NCI-H774 (cell line): ENCODE measurements at places on chromosomes 16 and 17.

DNA sequence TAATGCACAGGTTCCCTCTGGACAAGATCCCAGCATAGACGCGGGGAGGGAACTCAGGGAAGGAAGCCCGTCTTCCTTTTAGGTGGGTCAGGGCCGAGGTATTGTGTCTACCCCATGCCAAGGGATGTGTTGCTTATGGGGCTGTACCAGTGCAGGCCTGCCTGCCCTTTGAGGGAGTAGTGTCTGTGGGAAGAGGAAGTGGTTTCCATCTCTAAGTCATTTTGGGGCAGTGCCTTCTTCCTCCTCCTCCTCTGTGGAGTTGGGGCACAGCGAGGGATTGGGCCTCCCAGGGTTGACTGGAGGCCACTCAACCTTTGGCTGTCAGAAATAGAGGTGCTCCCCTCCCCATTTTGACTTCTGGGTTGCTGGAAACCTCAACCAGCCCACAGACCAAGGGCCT, 26.5 kb downstream of the GJD3 start:
- DNase-seq: no peak

DNA sequence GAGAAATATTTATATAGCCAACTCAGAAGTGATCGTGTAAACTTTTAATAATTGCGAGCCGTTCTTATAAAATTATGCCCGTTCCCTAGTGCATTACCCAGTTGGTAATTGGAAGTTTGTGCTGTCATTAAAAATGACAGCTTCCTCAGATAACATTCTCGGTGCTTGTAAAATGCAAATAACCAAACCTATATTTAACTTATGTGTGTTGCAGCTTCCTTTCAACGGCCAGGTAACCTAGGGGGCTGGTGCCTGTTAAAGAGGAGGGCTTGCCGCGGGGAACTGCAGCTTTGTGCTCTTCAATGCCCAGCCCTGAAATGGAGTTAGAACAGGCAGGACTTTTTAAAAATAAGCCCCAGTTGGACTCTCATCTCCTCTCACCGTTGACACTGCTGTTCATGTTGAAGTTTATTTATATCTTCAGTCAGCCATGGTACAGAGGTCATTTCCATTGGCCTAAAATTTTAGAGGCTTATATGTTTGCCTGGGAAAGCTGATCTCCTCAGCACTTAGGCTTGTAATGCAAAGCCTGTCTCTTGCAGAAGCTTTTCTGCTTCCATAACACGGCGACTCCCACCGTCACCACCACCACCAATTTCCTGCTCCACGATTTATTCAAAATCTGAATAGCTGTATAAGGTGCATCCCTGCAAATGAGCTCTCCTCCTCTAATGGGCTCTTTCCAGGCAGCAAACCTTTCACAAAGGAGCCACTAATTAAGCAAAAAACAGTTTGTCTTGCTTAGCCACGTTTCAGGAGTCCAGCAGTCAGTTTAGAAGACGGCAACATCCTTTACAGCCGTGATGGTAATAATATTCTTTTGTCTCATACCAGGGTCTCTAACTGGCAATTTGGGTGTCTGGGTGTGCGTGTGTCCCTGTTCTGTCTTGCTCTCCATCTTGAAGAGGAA, 74.7 kb downstream of the RPA1 start:
- no peak for DNase-seq

GRCh38 chr17:1649844-1650501, at the start of gene RILP:
Gene RILP (minus strand): TSS chr17:1649866. CDS start chr17:1649804, 62 bp downstream.
- no peak for DNase-seq

DNA sequence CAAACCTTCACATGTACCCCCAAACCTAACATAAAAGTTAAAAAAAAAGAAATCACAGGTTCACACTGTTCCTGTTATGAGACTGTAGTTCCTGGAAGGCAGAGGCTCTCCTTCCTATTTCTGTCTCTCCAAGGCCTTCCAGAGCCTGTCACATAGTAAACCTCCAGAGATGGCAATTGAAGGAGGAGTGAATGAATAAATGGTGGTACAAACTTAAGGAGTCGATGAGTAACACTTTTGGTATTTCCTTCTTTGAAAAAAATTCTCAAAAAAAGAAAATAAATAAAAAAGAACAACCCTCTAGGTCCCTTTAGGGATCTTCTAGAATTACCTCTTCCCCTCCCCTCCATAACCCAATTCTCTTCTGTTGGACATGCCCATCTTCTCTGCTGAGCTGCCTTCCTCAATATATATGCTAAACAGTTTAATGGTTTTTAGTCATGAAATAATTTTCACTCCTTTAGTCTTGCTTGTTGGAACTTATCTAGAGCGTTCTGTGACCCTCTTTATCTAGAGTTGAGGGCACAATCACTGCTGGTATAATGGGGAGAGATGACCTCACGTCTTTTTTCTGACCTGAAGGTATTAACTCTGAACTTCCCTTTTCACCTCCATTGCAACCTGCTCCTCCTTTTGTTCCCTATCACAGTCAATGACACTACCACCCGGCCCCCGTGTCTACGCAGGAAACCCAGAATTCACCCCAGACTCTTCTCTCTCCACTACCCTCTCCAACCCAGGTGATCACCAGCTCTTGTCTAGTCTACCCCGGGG, 1.7 kb upstream of the TAF15 start:
- DNase-seq: no peak

DNA sequence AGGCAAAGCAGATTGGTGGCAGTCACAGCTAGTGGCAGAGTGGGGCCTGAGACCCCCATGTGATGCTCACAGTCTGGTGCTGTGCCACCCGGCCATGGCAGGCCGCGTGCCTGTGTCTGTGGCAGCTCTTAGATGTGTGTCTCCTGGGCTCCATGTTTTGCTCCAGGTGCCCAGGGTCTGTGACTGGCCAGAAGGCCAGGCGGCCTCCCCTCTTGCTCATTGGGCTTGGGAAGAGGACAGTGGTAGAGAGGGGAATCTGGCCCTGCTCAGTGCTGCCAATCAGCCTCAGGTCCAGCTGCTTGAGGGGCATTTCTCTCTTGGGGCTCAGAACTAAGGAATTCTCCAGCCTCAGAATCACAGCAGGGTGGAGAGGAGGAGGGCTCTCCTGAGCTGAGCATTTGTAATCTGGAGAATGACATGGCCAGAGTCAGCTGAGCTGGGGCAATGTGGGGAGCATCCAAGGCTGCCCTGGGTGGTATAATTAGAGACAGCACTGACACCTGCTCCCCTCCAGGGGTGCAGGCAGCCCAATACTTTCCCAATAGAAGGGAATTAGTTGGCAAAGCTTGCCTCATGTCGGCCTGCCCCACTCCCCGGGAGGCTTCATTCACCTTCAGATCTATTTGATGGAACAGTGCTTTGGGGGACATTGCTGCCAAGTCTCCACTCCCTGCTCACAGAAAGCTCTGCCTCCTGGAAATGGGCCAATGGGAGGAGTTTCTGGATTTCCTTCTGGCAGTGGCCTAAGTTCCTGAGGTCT, 2.7 kb upstream of the LASP1NB start:
- no peak for DNase-seq

- DNase-seq: no peak
Measured at GRCh38 chr17:56599566-56599965, 6.1 kb downstream of the NOG start.

GRCh38 chr17:63178530-63178929, 212.5 kb downstream of the TANC2 start:
- DNase-seq: no peak
